Activated T-helper 17 cell treated with anti-CD3 and anti-CD28 coated beads, Interleukin-2, amount 50 U/mL, for 72 hours (primary cell): ENCODE measurements at places on chromosomes 5 and 9. TPM values are rescaled to one million over a fixed set of nuclear protein-coding genes. Genes with fewer than 3 reads are reported as not detected.

LVRN gene
- 1.9 TPM for total RNA-seq

ST6GALNAC4 gene
- total RNA-seq: 19.6 TPM

PCDHB13 gene
- not detected for total RNA-seq

RNF38 gene
- 39.1 TPM for total RNA-seq

OR1J2 gene
- total RNA-seq: not detected

FOXD4L6 gene
- total RNA-seq: not detected

DNA sequence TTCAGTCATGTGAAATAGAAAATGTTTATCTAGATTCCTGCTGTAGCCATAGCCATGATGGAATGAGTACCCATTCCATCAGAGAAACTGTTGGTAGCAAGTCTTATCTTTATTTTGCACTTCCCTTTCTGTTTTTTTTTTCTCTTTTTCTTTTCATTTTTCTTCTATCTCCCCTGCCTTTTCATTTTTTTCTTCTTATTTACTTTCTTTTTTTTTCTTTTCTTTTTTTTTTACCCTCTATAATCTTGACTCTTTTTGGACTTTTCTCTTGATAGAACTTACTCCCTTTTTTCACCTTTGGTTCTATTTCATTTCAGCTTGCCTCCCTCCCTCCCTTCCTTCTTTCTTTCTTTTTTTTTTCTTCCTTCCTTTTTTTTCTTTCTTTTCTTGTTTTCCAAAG, 15.4 kb downstream of the SLC25A46 start:
- peaks cover 46% of the 10 kb centered on the region for H3K36me3 ChIP-seq
- H3K4me1 ChIP-seq: peaks cover 34% of the 10 kb centered on the region
- peak overlapping the region; percentile 17 for H3K4me3 ChIP-seq
- peak overlapping the region; percentile 95 for H3K27ac ChIP-seq

GRCh38 chr5:32961059-32961415, 249.9 kb downstream of the NPR3 start:
- H3K4me1 ChIP-seq: no peaks in the 10 kb centered on the region
- H3K27me3 ChIP-seq: no peaks in the 10 kb centered on the region
- no peaks in the 10 kb centered on the region for H3K36me3 ChIP-seq

CCL28 gene
- 11.4 TPM for total RNA-seq

- no peak overlapping the region for H3K4me3 ChIP-seq
- no peaks in the 10 kb centered on the region for H3K36me3 ChIP-seq
- H3K27ac ChIP-seq: no peak overlapping the region
- no peak for ATAC-seq
- peaks cover 2% of the 10 kb centered on the region for H3K27me3 ChIP-seq
These were observed 137.6 kb downstream of the UGCG start for GRCh38 chr9:112034216-112034611.

CDX1 gene
- not detected for total RNA-seq

GRM6 gene
- total RNA-seq: not detected

GRCh38 chr5:138573223-138573622, 2.0 kb downstream of the HSPA9 start:
- no peaks in the 10 kb centered on the region for H3K27me3 ChIP-seq
- peak overlapping the region; percentile 100 for H3K27ac ChIP-seq
- H3K4me1 ChIP-seq: peaks cover 24% of the 10 kb centered on the region
- H3K4me3 ChIP-seq: peak overlapping the region; percentile 99

DNA sequence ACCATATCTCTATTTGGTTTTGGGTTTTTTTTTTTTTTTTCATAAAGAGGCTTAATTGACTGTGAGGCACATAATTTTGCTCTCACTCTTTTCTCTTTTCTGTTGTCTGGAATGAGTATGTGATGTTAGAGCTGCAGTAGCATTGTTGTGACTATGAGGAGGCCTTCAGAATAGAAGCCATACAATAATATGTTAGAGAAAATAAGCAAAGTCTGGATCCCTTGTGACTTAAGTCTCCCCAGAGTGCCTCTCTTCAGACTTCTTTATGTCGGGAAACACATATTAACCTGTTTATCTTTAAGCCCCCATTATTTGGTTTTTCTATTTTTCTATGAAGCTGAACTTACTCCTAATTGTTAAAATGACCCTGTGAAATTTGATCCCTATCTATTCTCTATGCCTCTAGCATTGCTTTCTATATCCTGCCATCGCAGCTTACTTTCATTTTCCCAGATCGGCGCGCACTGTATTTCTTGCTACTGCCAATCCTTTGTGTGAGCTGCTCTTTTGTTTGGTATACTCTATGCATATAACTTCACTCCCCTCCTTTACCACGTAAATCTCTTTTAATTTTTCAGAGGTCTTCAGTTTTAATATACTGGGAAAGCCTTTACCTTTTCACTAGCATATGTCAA, 372.5 kb upstream of the KCNN2 start:
- H3K36me3 ChIP-seq: no peaks in the 10 kb centered on the region
- no peak overlapping the region for H3K4me3 ChIP-seq
- H3K4me1 ChIP-seq: no peaks in the 10 kb centered on the region
- H3K27ac ChIP-seq: no peak overlapping the region
- ATAC-seq: no peak

PKD2L2 gene
- not detected for total RNA-seq

GRCh38 chr9:124010303-124010664, 1.3 kb upstream of the LHX2 start:
- no peak for ATAC-seq
- peak overlapping the region; percentile 23 for H3K4me3 ChIP-seq
- H3K4me1 ChIP-seq: no peaks in the 10 kb centered on the region
- H3K36me3 ChIP-seq: peaks cover 20% of the 10 kb centered on the region

GRCh38 chr9:35568196-35568595, 36.9 kb upstream of the TESK1 start:
- H3K4me3 ChIP-seq: no peak overlapping the region
- no peak overlapping the region for H3K27ac ChIP-seq
- peaks cover 6% of the 10 kb centered on the region for H3K36me3 ChIP-seq
- peaks cover 19% of the 10 kb centered on the region for H3K4me1 ChIP-seq

- no peaks in the 10 kb centered on the region for H3K27me3 ChIP-seq
- H3K4me1 ChIP-seq: no peaks in the 10 kb centered on the region
- H3K36me3 ChIP-seq: no peaks in the 10 kb centered on the region
- H3K4me3 ChIP-seq: no peak overlapping the region
- ATAC-seq: no peak
These were observed 16.9 kb upstream of the CPLX2 start for GRCh38 chr5:175854231-175855040.

- no peak for ATAC-seq
- H3K4me3 ChIP-seq: no peak overlapping the region
- peaks cover 29% of the 10 kb centered on the region for H3K27me3 ChIP-seq
- H3K36me3 ChIP-seq: peaks cover 13% of the 10 kb centered on the region
These were observed 47.3 kb downstream of the TGFBI start for GRCh38 chr5:136076067-136076466.

- H3K27ac ChIP-seq: no peak overlapping the region
- ATAC-seq: no peak
- peaks cover 58% of the 10 kb centered on the region for H3K27me3 ChIP-seq
- H3K4me1 ChIP-seq: peaks cover 6% of the 10 kb centered on the region
- no peak overlapping the region for H3K4me3 ChIP-seq
- no peaks in the 10 kb centered on the region for H3K36me3 ChIP-seq
These were observed 4.7 kb downstream of the PRDM6 start for GRCh38 chr5:123093601-123094236.

FBXO38 gene
- total RNA-seq: 53.0 TPM

DNA sequence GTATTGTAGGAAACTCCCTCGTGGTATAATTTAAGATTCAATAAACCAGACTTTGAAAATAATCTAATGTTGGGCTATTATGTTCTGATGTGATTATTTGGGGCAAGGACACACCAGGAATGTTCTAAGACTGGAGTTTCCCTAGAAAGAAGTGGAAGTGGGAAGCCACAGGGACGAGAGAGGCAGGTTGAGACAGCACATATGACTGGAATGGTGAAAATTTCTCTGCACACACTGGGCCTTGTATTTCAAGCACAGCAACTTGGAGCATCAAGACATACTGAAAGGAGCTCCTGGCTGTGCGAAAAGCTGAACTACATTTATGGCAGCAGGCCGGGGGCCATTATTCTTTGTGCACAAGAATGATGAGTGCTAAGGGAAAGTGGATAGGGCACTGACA, 98.2 kb downstream of the CETN3 start:
- no peaks in the 10 kb centered on the region for H3K4me1 ChIP-seq
- ATAC-seq: no peak
- H3K4me3 ChIP-seq: no peak overlapping the region
- H3K27ac ChIP-seq: no peak overlapping the region

PCDHB11 gene
- total RNA-seq: not detected

DNA sequence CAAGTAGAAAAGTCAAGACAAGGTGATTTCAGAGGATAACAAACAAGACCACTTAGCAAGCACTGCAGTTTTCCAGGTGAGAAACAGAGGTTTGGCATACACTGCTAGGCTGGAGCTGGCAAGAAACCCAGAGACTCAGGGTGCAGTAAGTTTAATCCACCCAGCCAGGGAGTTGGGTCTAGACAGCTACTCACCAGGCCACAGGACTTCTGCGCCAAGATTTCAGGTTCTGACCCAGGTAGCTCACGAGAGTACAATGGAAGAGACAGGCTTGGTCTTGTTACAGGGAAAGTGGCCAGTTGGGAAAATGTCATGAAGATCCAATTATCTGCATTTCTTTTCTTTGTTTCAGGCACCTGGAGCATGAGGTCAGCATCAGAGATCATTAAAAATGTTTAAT, 9.8 kb downstream of the SMIM23 start:
- no peak overlapping the region for H3K27ac ChIP-seq
- ATAC-seq: no peak
- no peaks in the 10 kb centered on the region for H3K36me3 ChIP-seq

DNA sequence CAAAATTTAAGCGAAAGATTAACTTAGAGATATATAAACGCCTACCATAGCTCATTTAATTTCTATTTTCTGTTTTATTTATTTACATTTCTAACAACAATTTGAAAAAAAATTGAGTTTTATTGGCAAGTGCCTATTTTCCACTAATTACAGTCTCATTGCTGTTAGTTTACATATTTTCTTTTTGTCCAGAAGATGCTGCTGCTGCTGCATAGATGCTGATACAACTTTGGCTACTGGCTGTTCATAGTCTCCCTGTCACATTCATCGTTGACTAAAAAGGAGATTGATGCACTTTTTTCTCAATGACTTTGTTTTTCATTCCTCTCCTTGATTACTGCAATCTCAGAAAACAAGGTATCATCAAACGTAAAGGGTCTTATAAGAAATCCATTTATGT, 235.4 kb downstream of the CDH9 start:
- H3K4me3 ChIP-seq: no peak overlapping the region
- no peaks in the 10 kb centered on the region for H3K4me1 ChIP-seq
- no peaks in the 10 kb centered on the region for H3K36me3 ChIP-seq
- ATAC-seq: no peak
- no peaks in the 10 kb centered on the region for H3K27me3 ChIP-seq

- H3K27me3 ChIP-seq: peaks cover 15% of the 10 kb centered on the region
- no peaks in the 10 kb centered on the region for H3K4me1 ChIP-seq
- ATAC-seq: no peak
- no peak overlapping the region for H3K27ac ChIP-seq
These were observed 5.8 kb upstream of the CCL21 start for GRCh38 chr9:34715639-34716215.

DNA sequence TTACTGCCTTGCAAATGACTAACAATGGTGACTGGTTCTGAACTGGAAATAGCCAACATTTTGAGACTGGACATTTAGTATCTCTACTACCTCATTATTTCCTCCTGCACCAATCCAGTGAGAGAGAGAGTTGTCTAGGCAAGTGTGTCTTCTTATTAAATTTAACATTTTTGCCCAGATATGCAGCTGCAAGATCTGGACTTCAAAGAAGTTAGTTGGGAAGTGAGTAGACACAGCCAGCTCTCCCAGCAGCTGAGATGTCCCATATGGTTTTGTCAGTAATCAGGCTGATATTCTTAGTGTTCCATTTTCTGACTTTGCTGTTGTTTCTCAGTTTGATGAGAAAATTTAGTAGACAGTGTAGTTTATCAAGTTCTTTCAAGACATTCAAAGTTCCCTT, 1778.8 kb upstream of the CDH6 start:
- H3K4me1 ChIP-seq: no peaks in the 10 kb centered on the region
- no peak overlapping the region for H3K4me3 ChIP-seq
- ATAC-seq: no peak
- no peaks in the 10 kb centered on the region for H3K36me3 ChIP-seq
- no peaks in the 10 kb centered on the region for H3K27me3 ChIP-seq

DNA sequence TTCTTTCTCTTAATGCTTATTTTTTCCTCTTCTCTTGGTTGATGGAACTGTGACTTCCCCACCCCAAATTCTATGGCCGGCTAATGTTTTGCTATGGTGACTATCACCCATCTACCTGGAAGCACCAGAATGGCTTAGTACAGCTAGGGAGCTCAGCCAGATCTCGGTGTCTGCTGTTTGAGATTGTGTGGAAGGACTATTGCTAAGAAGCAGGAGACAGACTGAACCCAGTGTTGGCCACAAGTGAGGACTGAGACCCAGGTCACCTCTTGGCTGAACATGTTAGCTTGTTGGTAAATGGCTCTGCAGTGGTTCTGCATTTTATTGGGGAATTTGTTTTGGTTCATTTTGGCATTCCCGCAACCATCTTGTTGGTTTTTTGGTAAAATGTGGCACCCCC, 2.7 kb downstream of the PRRC2B start:
- H3K36me3 ChIP-seq: peaks cover 41% of the 10 kb centered on the region
- H3K27me3 ChIP-seq: no peaks in the 10 kb centered on the region
- H3K4me3 ChIP-seq: peak overlapping the region; percentile 93
- H3K4me1 ChIP-seq: peaks cover 46% of the 10 kb centered on the region

HAVCR2 gene
- total RNA-seq: 46.9 TPM

DNA sequence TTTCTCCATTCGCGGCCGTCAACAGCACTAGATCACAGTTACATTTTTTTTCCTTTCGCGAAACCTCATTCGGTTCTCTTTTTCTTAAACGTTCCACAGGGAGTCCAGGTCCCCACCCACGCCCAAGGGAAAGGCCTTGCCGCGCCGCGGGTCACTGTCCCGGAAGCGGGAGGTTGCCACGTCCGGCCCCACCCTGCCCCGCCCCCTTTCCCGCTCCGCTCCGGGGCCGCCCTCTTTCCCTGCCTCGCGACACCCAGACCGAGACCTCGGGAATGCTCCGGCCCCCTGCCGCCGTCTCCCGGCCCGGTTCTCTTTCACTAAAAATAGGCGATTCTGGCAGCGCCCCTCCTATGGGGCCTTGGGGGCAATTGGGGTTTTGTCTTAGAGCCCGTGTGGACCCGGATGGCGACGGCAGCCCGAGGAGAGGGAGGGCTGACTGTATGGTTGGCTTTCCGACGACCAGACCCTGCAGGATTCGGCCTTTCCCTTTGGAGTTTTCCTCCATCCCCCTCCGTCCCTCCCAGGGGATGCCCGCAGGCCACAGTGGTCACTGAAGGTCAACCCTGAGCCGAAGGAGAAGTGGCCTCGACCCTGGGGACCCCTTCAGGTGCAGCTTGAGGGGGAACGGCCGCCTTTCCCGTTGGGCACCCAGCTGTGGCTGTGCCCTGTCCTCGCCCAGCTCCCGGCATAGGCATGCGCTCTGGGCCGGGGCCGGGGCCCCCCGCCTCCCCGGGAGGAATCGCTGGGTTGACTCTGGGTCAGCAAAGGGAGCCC, 2.8 kb upstream of the RACK1 start:
- peak overlapping the region; percentile 85 for H3K4me3 ChIP-seq
- peak overlapping the region; percentile 99 for H3K27ac ChIP-seq
- H3K27me3 ChIP-seq: no peaks in the 10 kb centered on the region
- H3K4me1 ChIP-seq: peaks cover 36% of the 10 kb centered on the region
